Activated naive CD4-positive, alpha-beta T cell treated with Interleukin-2 at 50 U/mL for 16 hours (primary cell): ENCODE measurements at places on chromosomes 1 and 21.

- no peak for DNase-seq
Measured at GRCh38 chr21:29676395-29676794, 263.4 kb downstream of the GRIK1 start.

DNA sequence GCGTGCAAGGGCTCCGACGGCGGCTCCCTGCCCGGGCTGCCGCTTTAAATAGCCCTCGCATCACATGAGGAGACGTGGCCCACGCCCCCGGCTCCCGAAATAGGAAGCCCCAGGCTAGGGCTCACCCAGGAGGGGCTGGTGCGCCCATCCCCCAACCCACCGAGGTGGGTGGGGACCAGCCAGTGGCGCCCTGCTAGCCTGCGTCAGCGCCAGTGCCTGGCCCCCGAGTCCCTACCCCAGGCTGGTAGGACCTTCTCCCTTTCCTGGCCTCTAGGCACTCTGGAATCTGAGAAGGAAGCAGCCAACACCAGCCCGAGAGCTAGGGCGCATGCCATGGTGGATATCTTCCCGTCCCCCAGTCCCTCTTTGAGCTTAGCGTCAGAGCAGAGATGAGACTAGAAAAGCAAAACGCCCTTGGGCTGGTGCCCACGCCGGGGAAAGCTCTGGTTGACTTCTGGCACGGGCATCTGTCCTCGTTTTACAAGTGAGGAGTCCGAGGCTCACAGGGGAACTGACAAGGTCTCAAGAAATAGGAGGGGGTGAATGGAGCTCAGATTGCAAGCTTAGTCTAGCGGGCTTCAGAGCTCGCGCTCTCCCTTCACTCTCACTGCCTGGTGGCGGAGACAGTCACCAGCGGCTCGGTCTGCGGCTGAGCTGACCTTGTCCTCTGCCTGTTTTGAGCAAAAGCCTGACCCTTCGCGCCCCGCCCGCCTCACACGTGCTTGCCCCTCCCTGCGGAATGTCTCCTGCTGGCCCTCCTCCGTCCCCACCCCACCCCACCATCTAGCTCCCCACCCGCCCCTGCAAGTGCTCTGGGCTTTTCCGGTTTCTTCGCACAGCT lies at the start of gene FABP3:
Gene FABP3 (minus strand): TSS at position 21 of the 841 bp plus-strand sequence. CDS start 62 bp downstream, outside the sequence.
- no peak for DNase-seq

- DNase-seq, result no peak
Measured at GRCh38 chr21:17753736-17754135, 65.4 kb downstream of the C21orf91 start.

GRCh38 chr1:154418062-154418921 lies 13.1 kb downstream of the IL6R start:
- peak; percentile 50 for DNase-seq

DNA sequence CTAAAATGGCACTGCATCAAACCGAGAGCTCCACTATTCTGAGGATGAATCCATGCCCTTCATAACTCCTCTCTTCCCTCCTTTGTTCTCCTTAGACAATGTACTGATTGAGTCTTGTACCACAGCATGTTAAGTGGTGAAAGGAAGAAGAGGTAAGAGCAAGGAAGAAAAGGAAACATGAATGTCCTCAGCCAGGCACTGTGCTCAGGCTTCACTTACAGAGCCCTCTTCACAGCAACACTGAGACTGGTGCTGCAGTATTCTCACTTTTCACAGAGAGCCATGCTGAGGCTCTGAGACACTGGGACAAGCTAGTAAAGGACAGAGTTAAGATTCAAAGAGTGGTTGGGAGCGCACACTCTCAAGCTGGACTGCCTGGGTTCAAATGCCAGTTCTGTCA lies 143.5 kb downstream of the AKT3 start:
- DNase-seq, result no peak

GRCh38 chr1:26994787-26995517 lies 1.5 kb downstream of the TRNP1 start:
- DNase-seq, result no peak

DNA sequence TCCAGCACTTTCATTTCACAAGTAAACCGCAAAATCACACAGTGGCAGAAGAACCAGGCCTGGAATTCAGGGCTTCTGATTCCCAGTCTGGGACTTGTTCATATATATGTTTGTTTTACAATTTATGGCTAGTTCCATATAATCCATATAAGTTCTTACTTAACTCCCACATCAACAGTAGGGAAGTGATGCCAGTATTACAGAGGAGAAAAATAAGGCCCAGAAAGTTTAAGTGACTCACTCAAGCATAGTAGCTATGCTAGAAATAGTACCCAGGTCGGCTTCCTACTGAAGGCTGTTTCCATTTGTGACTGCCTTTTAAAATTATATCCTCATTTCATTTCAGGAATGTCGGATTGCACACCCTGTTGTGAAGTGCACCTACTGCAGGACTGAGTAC lies 1.4 kb downstream of the FAM76A start:
- no peak for DNase-seq

- DNase-seq, result no peak
Measured at GRCh38 chr1:56819387-56819899, at the start of gene FYB2. FYB2 (minus strand) TSS chr1:56819404; CDS start chr1:56819290, 114 bp downstream.

DNA sequence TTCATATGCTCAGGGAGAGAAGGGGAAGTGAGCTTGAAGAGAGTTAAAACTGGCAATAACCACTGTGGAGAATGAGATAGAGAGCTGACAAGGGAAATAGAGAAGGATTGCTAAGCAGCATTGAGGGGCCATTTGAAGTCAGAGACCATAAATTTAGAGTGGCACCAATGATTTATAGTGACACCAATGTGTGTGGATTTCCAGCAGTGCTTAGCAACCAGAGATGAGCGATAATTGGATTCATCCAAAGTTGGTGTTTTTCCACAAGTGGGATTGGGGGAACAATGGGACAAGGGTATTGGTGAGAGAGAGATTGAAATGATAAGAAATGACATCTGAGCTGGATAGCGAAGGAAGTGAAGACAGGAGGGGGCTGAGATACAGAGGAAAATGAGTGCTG lies 114.1 kb downstream of the C1orf94 start:
- no peak for DNase-seq

DNA sequence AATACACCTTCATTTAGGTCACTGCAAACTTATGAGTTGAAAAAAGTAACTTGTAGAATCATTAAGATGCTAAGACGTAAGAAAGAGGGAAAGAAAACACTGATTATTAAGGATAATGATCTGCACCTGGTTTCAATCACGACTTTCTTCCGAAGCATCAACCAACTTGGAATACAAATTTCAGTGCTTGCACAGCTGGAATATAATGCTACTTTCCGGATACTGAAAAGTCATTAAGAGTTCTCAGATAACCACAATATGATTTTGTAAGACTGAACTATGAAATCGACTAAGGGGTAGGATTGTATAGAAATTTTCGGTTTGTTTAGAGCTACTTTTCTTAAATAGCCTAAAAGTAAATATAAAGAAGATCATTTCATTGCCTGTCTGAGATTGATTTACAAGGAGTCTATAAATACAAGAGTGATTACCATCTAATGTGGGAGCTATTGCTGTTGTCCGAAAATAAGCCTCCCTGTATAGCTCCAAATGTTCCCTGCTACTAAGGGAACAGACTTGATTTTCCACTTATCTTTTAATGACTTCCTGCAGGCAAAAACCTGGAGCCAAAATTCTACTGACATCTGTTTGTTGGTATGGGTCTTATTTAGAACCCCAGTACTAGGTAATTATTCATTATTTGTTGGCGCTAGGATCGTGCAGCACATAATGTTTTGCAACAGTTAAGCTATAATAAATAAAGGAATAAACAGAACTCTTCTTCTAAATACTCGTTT lies 673.3 kb downstream of the KCNT2 start:
- no peak for DNase-seq

- DNase-seq, result no peak
Measured at GRCh38 chr1:222443566-222443965, 104.3 kb downstream of the HHIPL2 start.

DNA sequence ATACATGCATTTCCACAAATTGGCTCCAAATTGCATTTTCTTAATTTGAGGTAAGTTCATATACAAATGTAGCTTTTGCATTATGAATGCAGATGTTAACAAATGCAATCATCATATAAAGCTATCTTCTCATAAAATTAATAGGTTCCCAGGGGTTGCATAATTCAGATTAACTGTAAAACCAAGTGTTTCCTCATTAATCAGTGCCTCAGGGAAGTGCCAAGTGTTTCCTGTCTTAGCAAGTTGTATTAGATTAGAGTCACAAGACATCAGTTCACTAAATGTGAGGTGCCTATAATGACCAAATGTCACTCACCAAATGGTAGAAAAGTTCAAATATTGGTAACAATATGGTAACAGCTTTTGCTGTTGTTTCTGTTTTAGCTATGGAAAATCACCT lies 140.8 kb downstream of the PTGER3 start:
- DNase-seq, result no peak

DNA sequence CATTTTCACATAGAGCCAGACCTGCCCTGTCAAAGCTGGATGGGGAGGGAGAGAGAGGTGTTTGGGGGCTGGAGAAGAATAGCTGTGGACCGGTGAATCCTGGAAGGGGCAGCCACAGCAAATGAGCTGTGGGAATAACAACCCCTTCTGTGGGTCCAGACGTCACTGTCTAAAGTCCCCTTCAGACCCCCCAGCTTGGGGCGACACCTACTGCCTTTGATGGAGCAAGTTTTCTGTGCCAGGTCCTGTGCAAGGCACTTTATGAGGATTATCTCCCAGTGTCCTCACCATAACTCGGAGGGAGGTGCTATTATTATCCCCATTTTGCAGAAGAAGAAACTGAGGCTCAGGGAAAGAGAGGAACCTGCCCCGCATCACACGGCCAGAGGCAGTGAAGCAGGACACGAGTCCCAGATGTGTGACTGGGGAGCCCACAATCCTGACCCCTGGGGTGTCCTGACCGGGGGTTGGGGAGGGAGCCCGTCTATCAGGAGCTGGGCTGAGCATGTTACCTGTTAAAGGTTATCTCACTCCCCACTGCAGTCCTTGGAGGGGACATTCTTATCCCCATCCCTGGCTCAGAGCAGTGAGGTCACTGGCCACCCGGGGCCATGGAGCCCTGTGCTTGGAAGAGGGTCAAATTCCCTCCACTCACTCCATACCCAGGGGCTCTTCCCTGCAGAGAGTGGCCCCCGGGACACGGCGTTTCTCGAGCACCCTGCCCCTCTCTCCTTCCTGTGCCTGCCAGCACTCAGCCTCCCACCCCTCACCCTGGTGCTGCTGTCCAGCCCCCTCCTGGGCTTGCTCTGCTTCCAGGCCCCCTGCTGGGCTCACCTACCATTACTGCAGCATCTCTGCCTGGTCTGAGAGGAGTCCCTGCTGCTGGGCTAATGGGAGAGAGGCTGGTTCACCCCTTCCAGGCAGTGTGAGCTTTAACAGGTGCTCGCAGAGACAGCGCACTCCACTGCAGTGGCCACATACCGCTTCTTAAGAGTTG lies 132.9 kb downstream of the PTPRU start:
- DNase-seq, result no peak

- no peak for DNase-seq
Measured at GRCh38 chr1:237562242-237562823, 328.4 kb downstream of the ZP4 start.

DNA sequence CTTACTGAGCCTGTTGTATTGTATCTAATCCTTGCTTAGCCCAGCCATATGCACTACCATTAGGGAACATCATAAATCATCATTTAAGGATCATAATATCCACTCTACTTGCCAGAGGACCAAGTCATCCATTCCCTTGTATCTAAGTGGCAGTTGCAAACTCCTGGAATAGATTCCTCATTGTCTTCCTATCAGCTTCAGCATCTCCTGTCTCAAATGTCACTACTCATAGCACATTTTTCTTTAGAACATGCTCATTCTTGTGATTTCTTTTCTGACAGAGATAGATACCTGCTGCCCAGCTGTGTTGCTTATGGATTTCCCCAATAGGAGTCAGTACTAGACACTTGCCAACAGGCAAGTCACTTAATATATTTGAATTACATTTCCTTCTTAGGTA lies 84.3 kb downstream of the OLFML3 start:
- DNase-seq, result no peak

- DNase-seq, result no peak
Measured at GRCh38 chr1:167200749-167201148, 19.9 kb upstream of the POU2F1 start.

- no peak for DNase-seq
Measured at GRCh38 chr1:42125552-42125951, 27.7 kb upstream of the GUCA2B start.

DNA sequence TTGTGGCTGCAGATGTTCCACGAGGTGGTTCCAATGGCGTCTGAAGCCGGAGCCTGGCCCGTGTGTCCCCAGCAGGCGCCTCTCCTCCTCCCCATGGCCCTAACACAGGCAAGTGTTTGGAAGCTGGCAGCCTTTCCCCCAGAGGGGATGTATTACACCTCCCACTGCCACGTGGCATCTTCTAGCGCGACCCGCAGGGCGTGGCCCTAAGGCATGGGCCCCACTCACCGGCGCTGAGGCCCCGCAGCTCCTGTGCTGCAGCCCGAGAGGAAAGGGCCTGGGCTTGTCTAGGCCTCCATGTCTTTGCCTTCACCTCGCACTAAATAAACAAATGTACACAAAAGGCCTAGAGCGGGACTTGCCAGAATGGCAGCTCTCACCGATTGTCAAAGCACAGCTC lies 37.9 kb downstream of the SLC66A1 start:
- no peak for DNase-seq

GRCh38 chr1:29458737-29459619 lies 222.7 kb downstream of the PTPRU start:
- no peak for DNase-seq

GRCh38 chr21:16377857-16378256 lies 648.1 kb downstream of the USP25 start:
- DNase-seq, result no peak

DNA sequence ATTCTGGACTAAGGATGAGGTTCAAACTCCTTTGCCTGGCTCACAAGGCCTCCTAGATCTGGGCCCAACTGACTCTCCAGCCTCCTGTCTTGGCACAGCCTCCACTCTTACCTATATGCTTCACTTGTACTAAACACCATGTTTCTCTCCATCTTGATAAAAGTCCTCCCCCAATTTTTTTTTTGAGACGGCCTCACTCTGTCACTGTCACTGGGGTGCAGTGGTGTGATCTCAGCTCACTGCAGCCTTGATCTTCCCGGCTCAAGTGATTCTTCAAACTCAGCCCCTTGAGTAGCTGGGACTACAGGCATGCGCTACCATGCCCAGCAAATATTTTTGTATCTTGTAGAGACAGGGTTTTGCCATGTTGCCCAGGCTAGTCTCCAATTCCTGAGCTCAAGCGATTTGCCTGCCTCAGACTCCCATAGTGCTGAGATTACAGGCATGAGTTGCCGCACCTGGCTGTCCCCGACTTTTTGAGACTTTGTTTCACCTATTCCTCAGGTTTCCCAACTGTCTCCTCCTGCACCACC lies 39.7 kb downstream of the CD34 start:
- DNase-seq, result no peak

DNA sequence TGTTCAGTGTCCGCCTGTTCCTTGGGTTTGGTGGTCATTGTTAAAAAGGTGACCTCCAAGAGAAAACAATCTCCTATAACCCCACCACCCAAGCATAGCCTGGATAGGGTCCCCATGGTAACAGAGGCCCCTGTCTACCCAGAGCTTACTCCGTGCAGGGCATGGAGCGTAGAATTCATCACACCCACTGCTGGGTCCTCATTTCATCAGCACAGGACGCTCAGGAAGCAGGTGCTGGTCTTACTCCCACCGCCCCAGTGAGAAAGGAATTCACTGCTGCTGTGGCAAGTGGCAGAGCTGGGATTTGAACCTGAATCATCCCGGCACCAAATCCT lies 37.0 kb downstream of the ARHGEF10L start:
- no peak for DNase-seq
